GM23248 (cell line): ENCODE measurements at places on chromosomes 7 and 10. TPM values are rescaled to one million over a fixed set of nuclear protein-coding genes. Genes with fewer than 3 reads are reported as not detected.

LRMDA gene
- total RNA-seq = 0.13 TPM in 1 of 2 replicates, not detected in the other

NDUFB8 gene
- 123 and 124 TPM in 2 replicates for total RNA-seq

NPFFR1 gene
- not detected in 2 replicates for total RNA-seq

DNA sequence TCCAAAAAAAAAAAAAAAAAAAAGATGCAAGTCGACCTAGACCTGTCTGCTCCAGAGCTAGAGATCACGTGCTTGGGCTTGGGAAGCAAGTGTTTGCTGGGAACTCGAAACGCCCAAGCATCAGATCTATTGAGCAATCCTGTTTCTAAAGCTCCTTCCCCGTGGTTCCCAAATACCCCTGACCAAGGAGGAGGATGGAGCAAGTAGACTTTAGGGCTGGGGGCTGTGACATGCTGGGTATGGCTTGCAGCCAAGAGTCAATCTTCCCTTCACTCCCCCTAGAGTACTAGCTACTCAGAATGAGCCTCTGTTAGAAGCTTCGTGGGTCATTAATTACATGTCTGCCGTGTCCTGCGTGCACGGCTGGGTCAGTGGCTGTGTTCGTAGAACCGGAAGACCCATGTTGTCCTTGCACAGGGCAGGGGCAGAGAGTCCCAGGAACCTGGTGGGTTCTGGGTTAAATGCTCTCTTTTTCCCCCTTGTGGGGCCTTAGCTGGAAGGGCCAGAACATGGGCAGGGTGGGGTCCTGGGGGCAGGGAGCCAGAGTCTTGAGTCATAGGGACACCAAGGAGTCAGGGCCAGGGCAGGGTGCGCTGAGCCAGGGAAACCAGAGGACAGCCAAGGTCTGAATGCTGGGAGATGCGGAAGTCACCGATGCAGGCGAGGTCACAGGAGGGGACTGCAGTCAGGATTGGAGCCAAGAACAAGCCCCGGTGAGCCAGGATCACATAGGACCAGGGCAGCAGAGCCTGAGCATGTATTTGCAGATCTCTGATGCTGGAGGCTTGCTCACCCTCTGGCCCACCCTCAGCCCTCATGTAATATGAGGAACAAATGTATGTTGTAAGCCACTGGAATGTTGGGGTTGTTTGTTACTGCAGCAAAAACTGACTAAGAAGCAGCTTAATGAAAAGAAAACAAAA lies 34.6 kb upstream of the TPST1 start:
- DNase-seq = peak; percentile 59

GPR15LG gene
- not detected in 2 replicates for total RNA-seq

NEURL1 gene
- 0.63 and 1.1 TPM in 2 replicates for total RNA-seq

DNA sequence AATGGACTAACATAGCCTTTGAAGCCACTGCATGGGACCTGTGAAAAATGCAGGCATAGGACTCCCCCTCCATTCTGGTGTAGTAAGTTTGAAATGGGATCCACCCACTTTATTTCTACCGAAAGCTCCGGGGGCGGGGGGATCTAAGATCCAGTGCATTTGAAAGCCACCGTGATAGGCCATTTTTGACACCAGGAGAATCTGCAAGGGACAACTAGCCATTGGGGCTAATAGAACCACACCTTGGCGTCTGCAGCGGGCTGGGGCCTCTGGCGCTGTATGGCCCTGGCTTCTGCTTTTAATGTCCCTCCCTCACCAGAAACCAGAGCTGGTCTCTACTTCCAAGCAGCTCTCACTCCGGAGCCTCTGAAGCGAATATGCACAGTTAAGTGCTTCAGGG lies 60.1 kb upstream of the GPR26 start:
- no peak for DNase-seq

LIPF gene
- total RNA-seq = not detected in 2 replicates

CFAP43 gene
- total RNA-seq = not detected in 2 replicates

GRCh38 chr7:43155636-43156035 lies 43.2 kb downstream of the HECW1 start:
- no peak for DNase-seq
